ENCODE measurements at places on chromosomes 11 and 22. TPM values are rescaled to one million over a fixed set of nuclear protein-coding genes. Genes with fewer than 3 reads are reported as not detected.

- H3K27ac ChIP-seq = no peak overlapping the region
- no peaks in the 10 kb centered on the region for H3K4me1 ChIP-seq
- H3K27me3 ChIP-seq = no peaks in the 10 kb centered on the region
- no peaks in the 10 kb centered on the region for H3K36me3 ChIP-seq
- no peak overlapping the region for H3K4me3 ChIP-seq
- no peak for DNase-seq
These were observed 29.5 kb downstream of the KREMEN1 start for GRCh38 chr22:29102300-29102699.

DNA sequence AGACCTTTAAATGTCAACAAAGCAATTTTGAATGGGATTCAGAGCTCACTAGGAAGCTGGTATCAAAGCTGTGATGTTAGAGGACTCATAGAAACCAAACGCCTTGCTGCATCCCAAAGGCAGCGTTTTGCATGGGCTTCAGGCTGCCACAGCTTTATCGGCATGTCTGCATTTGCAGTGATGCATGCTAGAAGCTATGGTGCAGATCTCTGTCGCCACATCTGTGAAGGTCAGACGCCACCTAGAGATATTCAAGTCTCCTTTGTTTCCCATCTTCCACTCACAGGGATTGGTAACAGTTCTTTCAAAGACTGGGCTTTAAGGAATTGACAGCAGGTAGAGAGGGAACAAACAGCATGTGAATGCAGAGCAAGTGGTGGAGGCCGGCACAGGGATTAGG, 47.8 kb downstream of the NTM start:
- no peaks in the 10 kb centered on the region for H3K36me3 ChIP-seq
- no peak for DNase-seq
- no peak overlapping the region for H3K4me3 ChIP-seq
- H3K4me1 ChIP-seq = no peaks in the 10 kb centered on the region
- no peaks in the 10 kb centered on the region for H3K27me3 ChIP-seq

GRCh38 chr11:23563591-23563990, 703.3 kb upstream of the CCDC179 start:
- H3K27me3 ChIP-seq = no peaks in the 10 kb centered on the region
- no peaks in the 10 kb centered on the region for H3K36me3 ChIP-seq
- no peak overlapping the region for H3K27ac ChIP-seq
- H3K4me3 ChIP-seq = no peak overlapping the region

Gene LMO2
- total RNA-seq = 5.3 TPM

Gene CFAP300
- 0.22 TPM for total RNA-seq

Data from gastrocnemius medialis (tissue), 4 donors.